Right atrium auricular region (tissue), 2 donors: ENCODE measurements at places on chromosomes 16 and 17.

DNA sequence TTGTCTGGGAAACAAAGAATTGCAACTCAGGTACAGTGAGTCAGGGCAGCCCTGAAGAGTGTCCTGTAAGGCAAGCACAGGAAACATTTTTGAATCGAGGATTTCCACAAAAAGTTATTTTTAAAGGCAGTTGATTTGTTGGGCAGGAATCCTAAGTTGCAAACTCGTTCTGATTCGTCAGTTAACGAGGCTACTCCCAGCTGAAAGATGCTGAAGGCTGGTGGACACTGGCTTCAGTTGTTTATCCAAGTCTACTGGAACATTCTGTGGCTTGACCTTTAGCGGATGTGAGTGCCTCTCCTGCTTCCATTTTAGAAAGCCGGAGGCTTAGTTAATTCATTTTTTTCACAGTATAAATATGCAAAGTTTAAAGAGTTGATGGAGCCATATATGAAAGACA is 84.2 kb downstream of the KCNJ12 start:
- peaks cover 17% of the 10 kb centered on the region for H3K4me1 ChIP-seq
- no peaks in the 10 kb centered on the region for H3K27me3 ChIP-seq
- no peak overlapping the region for H3K4me3 ChIP-seq
- H3K27ac ChIP-seq = no peak overlapping the region
- peak; percentile 57 for DNase-seq

DNA sequence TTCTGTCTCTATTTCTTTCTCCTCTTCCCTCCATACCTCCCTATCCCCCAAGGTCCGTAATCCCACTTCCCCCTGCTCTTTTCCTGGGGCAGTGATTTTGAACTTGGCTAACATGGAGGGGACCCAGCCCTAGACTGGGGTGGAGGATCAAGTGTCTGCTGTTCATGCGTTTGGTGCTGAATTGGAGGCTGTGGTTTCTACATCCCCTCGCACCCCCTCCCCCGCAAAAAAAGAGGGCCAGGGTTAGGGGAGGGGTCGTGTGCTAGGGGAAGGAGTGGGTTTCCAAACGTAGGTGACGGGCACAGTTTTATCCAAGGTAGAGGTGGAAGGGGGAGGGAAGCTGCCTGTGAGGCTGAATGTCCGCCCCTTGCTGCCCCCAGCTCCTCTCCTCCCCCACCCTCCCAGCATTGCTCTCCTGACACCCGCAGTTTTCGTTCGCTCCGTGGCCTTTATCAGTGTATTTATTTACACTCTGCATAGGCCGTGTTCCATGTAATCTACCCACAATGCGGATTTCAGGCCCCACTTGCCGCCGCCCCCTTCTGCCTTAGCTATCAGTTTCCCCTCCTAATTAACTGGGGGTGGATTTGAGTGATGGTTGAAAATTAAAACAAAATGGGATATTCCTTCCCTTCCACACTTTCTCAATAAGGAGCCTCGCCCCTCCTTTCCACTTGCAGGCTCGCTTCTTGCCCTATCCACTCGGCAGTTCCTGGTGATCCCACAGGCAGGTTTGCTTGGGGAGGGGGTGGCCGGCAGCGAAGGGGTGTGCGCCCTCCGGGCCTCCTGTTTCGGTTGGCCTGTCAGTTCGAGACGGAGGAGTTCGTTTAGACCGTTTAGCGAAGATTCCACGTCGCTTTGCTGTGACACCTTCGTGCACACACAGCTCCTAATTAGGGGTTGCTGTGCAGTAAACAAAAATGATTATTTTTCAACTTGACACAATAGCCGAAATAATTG is 2.0 kb downstream of the GNAO1 start:
- peak overlapping the region; percentile 95 for H3K27ac ChIP-seq
- peaks cover 47% of the 10 kb centered on the region for H3K4me1 ChIP-seq
- peak overlapping the region; percentile 56 for H3K4me3 ChIP-seq

- no peak within 1 kb of the TSS for H3K4me3 ChIP-seq
- H3K4me1 ChIP-seq = peaks cover 8% of the 10 kb centered on the region
- no peak within 1 kb of the TSS for H3K27ac ChIP-seq
- no peaks in the 10 kb centered on the region for H3K27me3 ChIP-seq
Observed at GRCh38 chr17:8038954-8039610, at the start of gene ALOX15B. Gene ALOX15B, plus strand, starts transcription at chr17:8039059. Its CDS starts 97 bp downstream, at chr17:8039156.

DNA sequence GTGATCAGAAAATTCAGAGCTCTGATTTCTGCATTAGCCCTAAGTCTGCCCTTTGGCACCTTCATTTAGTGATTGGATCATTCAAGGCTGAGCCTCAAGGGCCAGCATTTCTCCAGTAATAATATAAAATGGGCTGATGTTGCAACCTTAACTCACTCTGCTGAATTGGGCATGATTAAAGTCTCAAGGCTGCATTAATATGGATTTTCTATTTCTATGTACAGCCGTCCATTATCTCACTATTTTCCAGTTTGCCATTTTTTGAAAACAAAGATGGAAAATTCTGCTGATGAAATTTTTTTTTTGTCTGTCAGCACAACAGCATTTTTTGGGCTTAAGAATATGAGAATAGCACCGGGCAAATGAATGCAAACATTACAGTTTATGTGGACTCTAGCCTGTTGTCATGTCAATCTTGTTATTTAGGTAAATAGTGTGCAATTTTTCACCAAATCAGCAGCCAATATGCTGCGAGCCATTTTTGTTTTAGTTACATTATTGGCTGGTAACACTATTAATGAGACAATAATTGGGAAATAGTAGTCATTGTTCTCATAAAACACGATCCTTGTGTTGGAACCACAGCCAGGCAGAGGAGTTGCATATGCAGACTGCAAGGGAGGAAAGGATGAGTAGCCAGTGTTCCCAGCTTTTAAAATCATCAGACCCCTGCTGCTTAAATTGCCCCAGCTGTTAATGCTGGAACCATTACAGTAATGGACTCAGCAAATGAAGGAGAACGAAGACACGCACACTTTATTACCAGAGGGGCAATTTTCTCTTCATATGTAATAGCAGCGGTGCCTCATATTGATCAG is 10.5 kb downstream of the FTO start:
- H3K36me3 ChIP-seq = no peaks in the 10 kb centered on the region
- no peak for DNase-seq
- no peak overlapping the region for H3K27ac ChIP-seq
- H3K4me1 ChIP-seq = peaks cover 28% of the 10 kb centered on the region
- H3K27me3 ChIP-seq = no peaks in the 10 kb centered on the region
- no peak overlapping the region for H3K4me3 ChIP-seq

DNA sequence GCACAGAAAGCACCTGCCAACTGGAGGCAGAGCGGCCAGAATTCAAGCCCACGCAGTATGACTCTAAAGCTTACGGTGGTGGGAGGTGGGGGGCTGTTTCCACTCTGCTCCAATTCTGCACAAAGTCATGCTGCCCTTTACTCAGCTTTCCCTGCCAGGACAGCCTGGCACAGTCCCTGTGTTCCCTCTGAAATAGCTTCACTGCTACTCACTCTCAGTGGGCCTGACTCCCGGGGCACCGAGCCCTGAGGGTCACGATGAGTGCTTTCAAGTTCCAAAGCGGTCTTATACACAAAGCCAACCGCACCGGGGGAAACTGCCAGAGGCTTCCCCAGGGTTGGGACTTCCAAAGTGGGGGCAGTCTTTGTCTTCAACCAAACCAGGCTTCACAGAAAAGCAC is 306.1 kb upstream of the XYLT1 start:
- no peak overlapping the region for H3K4me3 ChIP-seq
- H3K36me3 ChIP-seq = no peaks in the 10 kb centered on the region
- no peaks in the 10 kb centered on the region for H3K4me1 ChIP-seq

- no peak overlapping the region for H3K27ac ChIP-seq
- no peak overlapping the region for H3K4me3 ChIP-seq
- no peaks in the 10 kb centered on the region for H3K27me3 ChIP-seq
- no peaks in the 10 kb centered on the region for H3K4me1 ChIP-seq
Observed at GRCh38 chr17:27991462-27991993, 50.9 kb upstream of the NLK start.

DNA sequence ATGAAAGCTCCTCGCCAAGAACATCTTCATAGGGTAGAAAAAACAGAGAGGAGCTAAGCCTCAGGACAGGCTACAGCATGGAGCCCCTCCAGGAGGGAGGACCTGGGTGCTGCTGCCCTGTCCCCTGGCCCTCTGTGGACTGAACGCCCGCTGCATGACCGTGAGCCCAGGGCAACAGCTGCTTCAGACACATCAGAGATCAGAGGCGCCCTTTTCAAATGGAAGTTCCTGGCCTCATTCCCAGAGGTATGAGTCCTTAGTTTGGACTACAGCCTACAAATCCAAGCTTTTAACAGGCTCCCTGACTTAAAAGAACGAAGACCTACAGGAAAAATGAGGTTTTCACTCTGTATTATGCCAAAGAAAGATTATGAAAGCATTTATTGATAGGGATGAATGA is 48.5 kb downstream of the ZNF18 start:
- no peaks in the 10 kb centered on the region for H3K27me3 ChIP-seq
- DNase-seq = no peak
- H3K4me3 ChIP-seq = no peak overlapping the region
- no peaks in the 10 kb centered on the region for H3K4me1 ChIP-seq

GRCh38 chr17:49362723-49363117 is 670 bp upstream of the ZNF652 start:
- H3K36me3 ChIP-seq = no peaks in the 10 kb centered on the region
- H3K27me3 ChIP-seq = no peaks in the 10 kb centered on the region
- peaks cover 26% of the 10 kb centered on the region for H3K4me1 ChIP-seq
- DNase-seq = no peak

DNA sequence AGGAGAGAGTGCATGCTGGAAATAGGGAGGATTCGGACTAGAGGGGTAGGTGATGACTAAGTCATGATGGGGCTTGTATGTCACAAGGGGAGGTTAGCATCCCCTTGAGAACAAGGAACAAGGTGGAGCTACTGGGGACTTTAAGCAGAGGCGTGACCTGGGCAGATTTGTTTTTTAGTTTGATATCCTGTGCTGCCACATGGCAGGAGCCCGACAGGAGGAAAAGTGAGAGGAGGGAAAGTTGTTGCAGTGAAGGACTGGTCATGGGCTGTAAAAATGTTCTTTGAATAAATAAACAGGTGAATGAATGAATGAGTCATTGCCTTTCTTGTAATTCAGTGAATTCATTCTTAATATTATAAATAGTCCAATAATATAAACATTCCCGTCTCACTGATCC is 365.1 kb upstream of the CDH5 start:
- H3K27me3 ChIP-seq = no peaks in the 10 kb centered on the region
- H3K36me3 ChIP-seq = no peaks in the 10 kb centered on the region
- H3K4me1 ChIP-seq = no peaks in the 10 kb centered on the region
- no peak overlapping the region for H3K4me3 ChIP-seq

DNA sequence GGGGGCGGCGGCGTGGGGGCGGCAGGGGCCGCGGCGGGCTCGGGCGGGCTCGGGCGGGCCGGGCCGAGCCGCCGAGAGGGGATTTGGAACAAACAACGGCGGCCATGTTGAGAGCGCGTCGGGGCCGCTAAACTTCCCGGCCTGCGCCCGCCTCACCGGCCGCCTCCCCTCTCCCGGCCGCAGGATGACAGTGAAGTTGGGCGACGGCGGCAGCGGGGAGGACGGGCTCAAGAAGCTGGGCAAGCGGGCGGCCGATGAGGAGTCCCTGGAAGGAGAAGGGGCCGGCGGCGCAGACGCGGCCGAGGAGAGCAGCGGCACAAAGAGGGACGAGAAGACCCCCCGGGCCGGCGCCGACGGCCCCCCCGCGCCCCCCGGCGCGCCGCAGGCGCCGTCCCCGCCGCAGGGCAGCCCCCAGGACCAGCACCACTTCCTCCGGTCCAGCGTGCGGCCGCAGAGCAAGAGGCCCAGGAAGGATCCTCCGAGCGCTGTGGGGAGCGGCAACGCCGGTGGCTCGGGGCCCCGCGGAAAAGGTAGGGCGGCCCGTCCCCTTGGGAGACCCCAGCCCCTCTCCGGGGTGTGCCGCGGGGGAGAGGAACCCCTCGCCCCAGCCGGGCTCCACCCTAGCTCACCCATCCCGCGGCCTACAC is 2.4 kb downstream of the CRAMP1 start:
- no peak for DNase-seq
- H3K27me3 ChIP-seq = no peaks in the 10 kb centered on the region
- H3K4me1 ChIP-seq = no peaks in the 10 kb centered on the region
- H3K4me3 ChIP-seq = peak overlapping the region; percentile 59

- no peaks in the 10 kb centered on the region for H3K4me1 ChIP-seq
- H3K4me3 ChIP-seq = no peak overlapping the region
- no peaks in the 10 kb centered on the region for H3K27me3 ChIP-seq
- H3K36me3 ChIP-seq = no peaks in the 10 kb centered on the region
Observed at GRCh38 chr17:31491376-31492131, 100.1 kb downstream of the RAB11FIP4 start.

GRCh38 chr17:38508954-38509771 is 80.9 kb downstream of the ARHGAP23 start:
- H3K27ac ChIP-seq = peak overlapping the region; percentile 48
- H3K36me3 ChIP-seq = peaks cover 34% of the 10 kb centered on the region
- H3K4me3 ChIP-seq = peak overlapping the region; percentile 17
- H3K27me3 ChIP-seq = no peaks in the 10 kb centered on the region

GRCh38 chr17:49630113-49630900 is 47.6 kb downstream of the SPOP start:
- no peak overlapping the region for H3K4me3 ChIP-seq
- no peak for DNase-seq
- no peaks in the 10 kb centered on the region for H3K4me1 ChIP-seq
- H3K27ac ChIP-seq = peak overlapping the region; percentile 10

DNA sequence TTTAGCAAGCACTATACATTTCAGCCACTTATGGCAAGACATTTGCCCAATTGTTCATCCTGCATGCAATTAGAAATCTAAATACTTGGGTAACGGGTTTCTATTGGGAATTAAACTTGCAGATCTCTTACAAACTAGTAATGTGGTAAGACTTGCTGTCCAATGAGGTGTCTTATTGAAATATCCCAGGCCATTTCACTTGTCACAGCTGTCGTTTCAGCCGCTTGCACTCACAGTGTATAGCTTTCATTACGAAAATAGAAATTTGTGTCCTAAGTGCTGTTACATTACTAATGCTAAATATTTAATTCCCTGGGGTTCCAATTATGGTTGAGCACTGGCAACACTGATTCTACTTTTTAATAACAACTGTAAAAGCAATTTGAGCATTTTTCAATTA is 40.3 kb upstream of the IRX5 start:
- H3K27me3 ChIP-seq = no peaks in the 10 kb centered on the region
- H3K4me3 ChIP-seq = no peak overlapping the region
- DNase-seq = no peak
- no peaks in the 10 kb centered on the region for H3K36me3 ChIP-seq
- no peaks in the 10 kb centered on the region for H3K4me1 ChIP-seq
- H3K27ac ChIP-seq = no peak overlapping the region
